ENCODE measurements at places on chromosomes 13 and 19. TPM values are rescaled to one million over a fixed set of nuclear protein-coding genes. Genes with fewer than 3 reads are reported as not detected.

F2RL3 gene
- total RNA-seq = 4.1 TPM

COX7A1 gene
- total RNA-seq = 25.1 TPM

ICAM5 gene
- 0.60 TPM for total RNA-seq

GRCh38 chr13:50355797-50356196 lies 340.6 kb downstream of the KCNRG start:
- DNase-seq = no peak

- DNase-seq = no peak
These were observed 302.2 kb downstream of the EFNB2 start for GRCh38 chr13:106233134-106233735.

GRCh38 chr19:54142166-54142780 lies 4.7 kb downstream of the CNOT3 start:
- DNase-seq = no peak

ZNF845 gene
- total RNA-seq = 6.0 TPM

C19orf44 gene
- 5.0 TPM for total RNA-seq

DNA sequence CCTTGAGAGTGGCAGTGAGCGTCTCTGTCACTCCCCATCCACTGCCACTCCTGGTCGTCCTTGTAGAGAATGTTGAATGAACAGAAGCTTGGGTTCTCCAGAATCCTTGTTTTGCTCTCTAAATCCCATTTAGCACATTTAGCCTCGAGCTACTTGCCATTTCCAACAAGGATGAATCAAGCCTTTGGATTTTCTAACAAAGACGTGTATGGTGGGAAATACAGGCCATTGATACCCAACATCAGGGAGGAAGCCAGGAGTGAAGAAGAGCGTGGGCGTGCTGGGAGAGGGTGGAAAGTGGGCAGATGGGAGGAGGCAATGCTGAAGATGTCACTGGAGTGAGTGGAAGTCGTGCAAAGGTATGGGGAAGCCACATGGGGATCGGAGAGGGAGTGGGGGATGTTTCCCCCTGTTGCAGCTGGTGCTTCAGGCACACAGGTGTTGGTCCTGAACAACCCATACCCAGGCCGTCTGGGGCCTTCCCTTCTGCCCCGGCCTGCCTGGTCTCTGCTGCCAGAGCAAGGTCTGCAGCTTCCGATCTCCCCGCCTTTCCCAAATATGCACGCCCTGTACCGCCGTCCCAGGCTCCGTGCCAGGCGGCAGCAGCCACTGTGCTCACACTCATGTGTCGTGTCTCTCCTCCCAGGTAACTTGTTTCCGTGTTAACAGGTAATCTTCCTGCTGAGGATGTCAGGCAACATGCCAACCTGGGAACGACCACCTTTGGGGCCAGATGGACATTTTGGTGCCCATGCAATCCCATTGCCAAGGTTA lies 48.7 kb downstream of the ZIC5 start:
- no peak for DNase-seq

C1QTNF9 gene
- total RNA-seq = not detected

ZNF560 gene
- not detected for total RNA-seq

CGB1 gene
- total RNA-seq = not detected

DNA sequence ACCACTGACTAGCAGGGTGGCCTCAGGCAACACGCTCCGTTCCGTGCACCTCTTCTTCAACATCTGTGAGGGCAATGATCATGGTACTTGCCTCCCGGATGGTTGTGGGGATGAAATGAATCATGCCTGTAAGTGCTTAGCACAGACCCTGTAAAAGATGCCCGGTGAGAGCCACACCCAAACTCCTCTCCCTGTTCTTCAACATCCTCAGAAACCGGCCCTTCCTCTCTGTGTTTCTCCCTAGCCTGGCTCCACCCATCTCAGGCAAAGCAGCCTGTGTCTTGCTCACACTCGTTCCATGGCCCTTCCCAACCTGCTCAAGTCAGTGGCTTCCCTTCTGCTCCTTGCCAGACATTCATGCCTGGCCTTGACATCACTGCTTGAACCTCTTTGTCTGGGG lies 5.8 kb upstream of the DMKN start:
- DNase-seq = no peak

DNA sequence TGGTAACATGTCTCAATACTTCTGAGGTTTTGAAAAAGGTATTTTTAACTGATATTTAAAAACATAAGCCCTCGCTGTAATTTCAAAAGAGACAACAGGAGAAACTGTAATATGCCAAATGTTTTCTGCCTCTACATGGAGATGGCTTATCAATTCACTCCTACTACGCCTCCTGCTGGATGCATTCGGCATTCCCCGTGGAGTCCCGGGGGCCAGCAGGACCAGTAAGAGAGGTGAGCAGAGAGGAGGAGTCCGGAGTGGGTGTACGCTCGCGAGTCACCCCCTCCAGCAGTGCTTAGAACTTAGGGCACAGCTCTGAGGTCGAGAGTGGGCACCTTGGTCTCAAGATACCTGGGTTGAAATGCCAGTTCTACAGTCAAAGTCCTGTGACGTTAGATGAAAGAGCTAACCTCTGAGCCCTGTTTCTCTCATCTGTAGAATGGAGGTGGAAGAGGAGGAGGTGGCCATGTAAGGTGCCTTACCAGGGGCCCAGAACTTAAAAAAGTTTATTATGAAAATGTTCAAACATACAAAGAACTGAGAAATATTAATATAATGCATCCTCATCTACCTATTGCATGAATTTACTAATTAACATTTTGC lies 110.2 kb downstream of the STK24 start:
- no peak for DNase-seq

- no peak for DNase-seq
These were observed 117.4 kb upstream of the ZNF536 start for GRCh38 chr19:30254789-30255188.

- no peak for DNase-seq
These were observed 4.6 kb downstream of the TM9SF2 start for GRCh38 chr13:99505814-99506269.

- DNase-seq = no peak
These were observed 5.4 kb downstream of the MTMR6 start for GRCh38 chr13:25281935-25282332.

DNA sequence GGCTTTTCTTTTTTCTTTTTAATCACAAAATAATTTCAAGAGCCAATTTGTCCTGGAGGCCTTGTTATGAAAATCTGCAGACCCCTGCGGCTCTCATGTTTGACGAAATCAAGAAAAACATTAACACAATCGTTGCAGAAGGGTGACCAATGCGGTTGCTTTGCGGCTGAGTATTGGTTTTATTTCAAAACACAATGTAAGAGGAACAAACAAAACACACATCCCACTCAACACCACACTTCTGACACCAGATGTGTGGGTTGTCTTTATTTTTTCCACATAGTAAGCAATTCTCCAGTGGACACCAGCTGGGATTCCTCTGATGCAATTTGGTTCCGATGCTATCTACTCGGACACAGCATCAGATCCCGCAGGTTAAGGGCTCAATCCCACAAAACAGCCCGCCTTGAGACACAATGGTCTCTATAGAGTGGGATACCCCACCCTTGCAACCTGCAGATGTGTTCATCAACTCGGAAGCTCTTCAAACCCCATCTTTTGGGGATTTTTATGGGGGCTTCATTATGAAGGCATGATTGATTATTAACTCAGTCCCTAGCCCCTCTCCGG lies 21.9 kb upstream of the CCDC124 start:
- DNase-seq = no peak

DNA sequence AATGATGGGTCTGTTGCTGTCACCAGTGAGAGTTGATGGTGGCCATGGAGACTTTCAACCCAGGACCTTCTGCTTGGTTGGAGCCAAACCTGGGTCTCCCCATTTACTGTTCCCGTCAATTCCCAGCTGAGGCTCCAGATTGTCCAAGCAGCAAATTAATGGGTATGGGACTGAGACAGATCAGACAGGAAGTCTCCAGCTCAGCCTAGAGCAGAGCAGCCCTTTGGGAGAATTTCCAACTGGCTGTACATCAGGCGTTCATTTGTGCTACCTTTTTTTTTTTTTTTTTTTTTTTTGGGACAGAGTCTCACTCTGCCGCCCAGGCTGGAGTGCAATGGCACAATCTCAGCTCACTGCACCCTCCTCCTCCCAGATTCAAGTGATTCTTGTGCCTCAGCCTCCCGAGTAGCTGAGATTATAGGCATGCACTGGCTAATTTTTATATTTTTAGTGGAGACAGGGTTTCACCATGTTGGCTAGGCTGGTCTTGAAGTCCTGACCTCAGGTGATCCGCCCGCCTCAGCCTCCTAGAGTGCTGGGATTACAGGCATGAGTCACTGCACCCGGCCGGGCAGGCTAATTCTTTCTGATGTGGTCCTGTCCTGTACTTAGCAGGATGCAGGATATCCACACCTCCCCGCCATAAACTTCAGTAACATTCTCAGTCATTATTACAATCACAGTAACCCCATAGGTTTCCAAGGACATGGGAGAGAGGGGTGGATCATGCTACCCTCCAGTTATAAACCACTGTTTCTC lies 9.3 kb downstream of the MAP3K10 start:
- DNase-seq = no peak
